ENCODE measurements at places on chromosomes 5 and 9.

DNA sequence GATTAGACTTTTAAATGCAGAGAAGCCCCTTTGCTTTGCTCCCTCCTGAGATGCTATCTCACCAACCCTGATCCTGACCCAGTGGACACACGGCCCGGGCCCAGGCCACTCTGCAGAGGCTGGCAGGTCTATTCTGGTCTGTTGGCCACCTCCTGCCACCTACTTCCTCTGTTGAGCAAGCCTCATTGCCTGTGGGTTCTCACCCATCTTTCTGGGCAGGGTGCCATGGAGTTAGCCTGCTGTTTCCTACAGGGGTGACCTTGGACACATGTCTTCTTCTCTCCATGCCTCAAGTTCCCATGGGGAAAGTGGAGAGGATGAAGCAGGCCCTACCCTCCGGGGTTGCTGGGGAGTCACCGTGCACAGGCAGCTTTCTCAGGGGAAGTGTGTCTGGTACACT is 266.2 kb upstream of the IRX1 start:
- DNase-seq = no peak

GRCh38 chr9:7146582-7146981 is 388.8 kb downstream of the KDM4C start:
- no peak for DNase-seq

GRCh38 chr5:115098041-115098702 is 71.5 kb downstream of the TRIM36 start:
- no peak for DNase-seq

- DNase-seq = no peak
Observed at GRCh38 chr9:92970467-92970923, 23.2 kb downstream of the FGD3 start.

DNA sequence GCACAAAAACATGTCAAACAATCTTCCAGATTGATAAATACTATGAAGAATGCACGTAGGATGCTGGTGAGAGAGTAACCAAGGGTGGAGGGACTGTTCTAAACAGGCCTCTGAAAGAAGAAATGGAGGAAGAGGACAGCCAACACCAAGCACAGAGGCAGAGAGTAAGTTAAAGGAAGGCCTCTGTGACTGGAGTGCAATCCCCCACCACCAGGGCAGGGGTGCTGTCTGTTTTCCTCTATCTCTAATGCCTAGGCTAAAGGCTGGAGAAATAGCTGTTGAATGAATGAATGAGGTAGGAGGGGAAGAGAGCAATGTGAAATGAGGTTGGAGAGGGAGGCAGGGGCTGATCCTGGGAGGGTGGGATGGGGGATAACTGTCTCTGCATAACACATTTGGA is 88.9 kb downstream of the ANKRD55 start:
- DNase-seq = no peak

GRCh38 chr5:178419196-178419595 is 171.0 kb downstream of the COL23A1 start:
- no peak for DNase-seq

- DNase-seq = no peak
Observed at GRCh38 chr5:25484391-25484790, 839.6 kb upstream of the CDH10 start.

All from H54 (cell line).